CD4-positive, alpha-beta T cell treated with Interleukin-1 beta for 1 hour (primary cell): ENCODE measurements at places on chromosomes 3 and 15.

- DNase-seq = no peak
Measured at GRCh38 chr3:193971966-193972365, 164.0 kb upstream of the HES1 start.

DNA sequence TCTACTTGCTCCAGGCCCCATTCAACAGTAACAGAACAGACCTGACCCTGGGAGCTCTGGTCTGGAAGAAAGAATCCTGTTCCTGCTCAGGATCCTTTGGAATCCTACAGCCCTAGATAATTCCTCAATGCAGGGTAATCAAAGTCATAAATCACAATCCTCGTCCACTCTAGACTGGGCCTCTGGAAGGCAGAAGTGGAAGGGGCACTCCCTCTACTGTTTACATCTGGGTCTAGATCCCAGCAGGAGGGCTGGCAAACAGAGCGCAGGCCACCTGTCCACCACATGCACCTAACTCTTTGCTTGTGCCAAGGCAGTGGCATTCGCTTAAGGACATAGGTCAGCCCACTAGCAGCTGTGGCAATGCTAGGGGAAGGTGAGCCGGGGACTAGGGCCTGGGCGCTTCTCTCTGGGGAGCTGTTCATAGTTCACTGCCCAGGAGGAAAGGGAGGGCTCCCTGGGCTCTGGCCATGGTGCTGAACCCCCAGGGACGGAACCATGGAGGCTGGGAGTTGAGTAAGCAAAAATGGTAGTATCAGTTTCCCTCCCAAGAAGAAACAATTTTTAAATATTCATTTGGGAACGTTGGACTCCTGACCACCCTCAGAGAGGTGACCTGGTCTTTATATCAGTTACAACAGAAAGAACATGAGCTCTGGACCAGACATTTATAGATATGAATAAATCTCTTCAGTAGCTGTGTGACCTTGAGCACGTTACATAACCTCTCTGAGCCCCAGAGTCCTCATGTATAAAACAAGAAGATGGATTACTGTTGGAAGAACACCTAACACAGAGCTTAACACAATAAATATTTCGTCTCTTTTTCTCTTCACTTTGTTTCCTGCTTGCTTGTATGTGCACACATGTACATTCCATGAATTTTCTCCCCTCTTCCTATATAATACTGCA, 90.2 kb downstream of the NTRK3 start:
- no peak for DNase-seq

GRCh38 chr3:65633018-65633638, 405.6 kb downstream of the MAGI1 start:
- no peak for DNase-seq

DNA sequence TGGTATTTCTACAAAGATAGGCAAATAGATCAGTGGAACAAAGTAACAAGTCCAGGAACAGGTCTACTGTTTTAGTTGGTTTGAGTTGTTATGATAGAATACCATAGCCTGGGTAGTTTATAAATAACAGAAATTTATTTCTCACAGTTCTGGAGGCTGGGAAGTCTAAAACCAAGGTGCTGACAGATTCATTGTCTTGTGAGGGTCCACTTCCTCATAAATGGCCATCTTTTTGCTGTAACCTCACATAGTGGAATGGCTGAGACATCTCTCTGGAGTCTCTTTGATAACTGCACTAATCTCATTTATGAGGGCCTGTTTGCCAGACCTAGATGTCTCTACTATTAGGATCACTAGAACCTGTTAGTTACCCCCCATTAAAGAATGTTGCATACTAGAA, 152.3 kb upstream of the MYRIP start:
- DNase-seq = no peak

- no peak for DNase-seq
Measured at GRCh38 chr3:138043266-138044029, 33.5 kb downstream of the CLDN18 start.

GRCh38 chr3:59818033-59818918, 768.5 kb upstream of the CFAP20DC start:
- DNase-seq = no peak
